ENCODE measurements at places on chromosomes 5 and 9. TPM values are rescaled to one million over a fixed set of nuclear protein-coding genes. Genes with fewer than 3 reads are reported as not detected.

The ESM1 gene
- total RNA-seq: not detected

The PDE8B gene
- 4.3 TPM for total RNA-seq

The TAS2R1 gene
- not detected for total RNA-seq

The UGT3A2 gene
- total RNA-seq: 10.8 TPM

The NME5 gene
- total RNA-seq: 6.7 TPM

The LCN12 gene
- 0.19 TPM for total RNA-seq

The PFN3 gene
- total RNA-seq: not detected

The TMEM252 gene
- not detected for total RNA-seq

The HTR4 gene
- total RNA-seq: not detected

The SYNPO gene
- total RNA-seq: 1.3 TPM

The PROB1 gene
- total RNA-seq: 0.67 TPM

The RASEF gene
- 0.21 TPM for total RNA-seq

The JADE2 gene
- 1.7 TPM for total RNA-seq

The SPRY4 gene
- total RNA-seq: 0.13 TPM

Measured in neural progenitor cell (in vitro differentiated cells).